ENCODE measurements at places on chromosomes 12 and 14.

GRCh38 chr14:56378046-56378445, 201.6 kb upstream of the TMEM260 start:
- DNase-seq: no peak

DNA sequence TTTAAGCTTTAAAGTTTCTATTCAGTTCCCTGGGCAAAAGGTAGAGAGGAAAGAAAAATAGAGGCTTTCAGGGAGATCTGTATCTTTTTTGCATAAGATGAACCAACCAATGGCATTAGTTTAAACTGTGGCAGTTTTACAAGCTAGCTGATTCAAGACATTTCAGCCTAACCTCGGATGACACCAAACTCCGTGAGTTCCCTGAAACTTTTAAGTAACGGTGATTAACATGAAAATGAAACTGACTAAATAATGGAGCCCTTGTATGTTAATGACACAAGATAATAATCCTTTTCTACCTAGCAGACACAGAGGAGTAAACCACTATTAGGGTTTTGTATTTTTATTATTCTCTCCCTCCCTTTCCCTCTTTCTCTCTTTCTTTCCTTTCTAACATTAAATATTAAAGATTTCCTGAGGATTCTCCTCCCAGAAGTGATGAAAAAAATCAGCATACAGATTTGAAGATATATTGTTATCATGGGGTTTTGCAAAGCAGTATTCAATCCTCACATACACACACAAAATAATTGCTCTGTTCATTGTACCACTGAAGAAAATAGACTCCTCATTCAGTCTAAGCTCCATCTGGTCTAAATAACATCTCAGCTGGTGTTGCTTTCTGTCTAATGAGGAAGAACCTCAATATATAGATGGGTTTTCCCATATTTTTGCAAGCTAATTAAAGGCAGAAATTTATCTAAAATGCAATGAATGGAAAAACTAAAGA, 483.8 kb downstream of the NOVA1 start:
- no peak for DNase-seq

DNA sequence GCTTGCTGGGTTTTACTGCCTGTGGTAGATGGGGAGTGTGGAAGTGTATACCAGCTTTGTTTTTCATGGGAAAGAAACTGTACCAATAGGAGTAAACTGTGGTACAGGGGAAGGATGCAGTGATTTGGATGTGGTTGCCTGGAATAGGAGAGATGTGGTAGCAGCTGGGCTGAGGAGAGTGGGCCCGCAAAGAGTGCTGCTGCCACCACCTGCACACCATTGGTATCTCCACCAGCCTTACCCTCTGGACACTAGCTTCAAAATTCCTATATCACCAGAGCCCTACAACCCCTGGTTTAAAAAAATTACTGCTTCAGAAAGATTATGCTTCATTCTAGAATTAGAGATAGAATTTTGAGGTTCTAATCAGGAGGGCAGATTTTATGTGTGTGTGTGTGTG, 53.6 kb downstream of the AKAP6 start:
- DNase-seq: no peak

DNA sequence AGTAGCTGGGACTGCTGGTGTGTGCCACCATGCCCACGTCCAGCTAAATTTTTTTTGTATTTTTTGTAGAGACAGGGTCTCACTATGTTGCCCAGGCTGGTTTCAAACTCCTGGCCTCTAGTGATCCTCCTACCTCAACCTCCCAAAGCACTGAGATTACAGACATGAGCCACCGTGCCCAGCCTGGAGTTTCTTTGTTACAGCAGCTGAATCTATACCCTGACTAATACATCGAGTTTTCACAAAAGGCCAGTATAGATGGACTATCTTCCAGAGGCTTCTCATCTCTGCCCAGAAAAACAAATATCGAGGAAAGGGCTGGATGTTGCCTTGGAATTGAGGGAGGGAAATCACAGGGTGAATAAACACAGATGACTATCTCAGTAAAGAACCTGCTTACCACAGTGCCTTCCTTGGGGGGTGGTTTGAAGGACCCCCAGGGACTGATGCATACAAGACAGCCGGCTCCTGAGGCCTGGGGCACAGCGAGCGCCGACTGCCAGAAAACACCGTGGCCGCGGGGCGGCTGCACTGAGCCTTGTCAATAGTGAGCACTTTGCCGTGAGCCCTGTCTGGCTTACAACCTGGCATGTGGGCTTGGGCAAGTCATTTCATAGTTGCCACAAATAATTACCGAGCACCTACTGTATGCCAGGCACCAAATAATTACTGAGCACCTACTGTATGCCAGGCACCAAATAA, 111.9 kb downstream of the SCARB1 start:
- DNase-seq: no peak

DNA sequence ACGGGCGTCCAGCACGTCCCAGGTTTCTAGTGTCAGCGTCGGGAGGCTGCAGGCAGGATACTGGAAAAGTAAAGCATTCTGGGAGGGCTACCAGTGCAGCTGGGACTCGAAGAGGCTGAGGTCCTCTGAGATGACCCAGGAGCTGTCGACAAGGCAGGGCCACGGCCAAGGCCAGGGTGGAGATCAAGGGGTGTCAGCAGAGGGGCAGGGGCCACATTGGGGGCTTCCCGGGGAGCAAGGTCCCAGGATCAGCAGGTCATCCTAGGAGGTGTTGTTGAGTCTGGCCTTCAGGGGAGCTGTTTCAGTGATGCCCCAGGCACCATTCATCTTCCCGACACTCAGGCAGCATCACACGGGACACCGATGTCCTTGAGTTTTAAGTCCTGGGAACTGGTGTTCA, 377.8 kb upstream of the SFSWAP start:
- DNase-seq: no peak

DNA sequence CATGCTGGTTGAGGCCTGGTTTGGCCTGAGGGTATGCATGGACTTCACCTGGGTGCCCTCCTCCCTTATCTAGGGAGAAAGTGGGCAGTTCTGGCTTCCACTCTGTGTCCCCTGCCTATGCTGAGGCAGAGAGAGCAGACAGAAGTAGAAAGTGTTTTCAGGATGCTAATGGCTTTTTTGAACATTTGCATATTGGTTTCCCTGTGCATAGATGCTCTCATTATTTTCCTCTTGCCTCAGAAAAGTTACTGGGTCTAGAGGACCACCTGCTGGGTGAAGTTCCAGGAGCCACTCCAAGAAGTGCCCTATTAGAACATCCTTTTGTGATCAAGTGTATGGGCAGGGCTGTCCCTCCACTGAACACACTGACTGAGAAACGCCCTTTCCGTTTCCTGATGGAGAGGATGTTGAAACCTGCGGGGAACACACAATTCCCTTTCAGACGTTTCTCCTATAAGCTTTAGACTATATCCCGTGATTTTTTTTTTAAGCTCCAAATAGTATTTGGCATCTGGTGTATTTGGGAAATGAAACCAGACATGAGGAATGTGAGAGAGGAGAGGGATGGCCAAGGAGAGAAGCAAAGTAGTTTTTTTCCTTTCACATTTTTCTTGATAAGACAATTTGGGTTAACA, 66.6 kb downstream of the DAAM1 start:
- no peak for DNase-seq

GRCh38 chr12:12474931-12475795, 87.5 kb downstream of the DUSP16 start:
- no peak for DNase-seq

GRCh38 chr14:100885196-100885595, 18.3 kb downstream of the RTL1 start:
- no peak for DNase-seq
